ENCODE measurements at places on chromosomes 1 and 21. TPM values are rescaled to one million over a fixed set of nuclear protein-coding genes. Genes with fewer than 3 reads are reported as not detected.

The OR6K3 gene
- total RNA-seq = not detected

The ATP5IF1 gene
- total RNA-seq = 111 TPM

The SPATA21 gene
- not detected for total RNA-seq

The PAQR7 gene
- 2.6 TPM for total RNA-seq

The ZNHIT6 gene
- 19.2 TPM for total RNA-seq
